Ovary (tissue), 10 donors: ENCODE measurements at places on chromosomes 4 and X. TPM values are rescaled to one million over a fixed set of nuclear protein-coding genes. Genes with fewer than 3 reads are reported as not detected.

DNA sequence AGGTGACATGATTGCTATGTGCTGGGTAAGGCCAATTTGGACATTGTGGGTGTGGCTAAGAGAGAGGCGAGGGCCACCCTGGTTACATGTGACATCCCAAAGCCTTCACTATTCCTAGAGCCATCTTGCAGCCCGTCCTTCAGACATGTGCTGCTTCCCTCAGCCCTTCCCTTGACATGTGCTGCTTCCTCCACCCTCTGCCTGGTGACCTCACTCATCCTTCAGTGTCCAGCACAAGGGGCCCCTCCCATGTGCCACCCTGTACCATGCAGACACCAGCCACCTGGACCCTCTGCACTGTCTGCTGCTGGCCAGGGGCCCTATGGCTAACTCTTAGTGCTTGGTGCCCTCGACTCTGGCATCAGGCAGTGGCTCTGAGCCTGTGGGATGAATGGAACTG is 27.4 kb downstream of the ADRA2C start:
- no peaks in the 10 kb centered on the region for H3K36me3 ChIP-seq
- H3K4me3 ChIP-seq, result no peak overlapping the region
- H3K27me3 ChIP-seq, result no peaks in the 10 kb centered on the region
- no peak for DNase-seq
- no peaks in the 10 kb centered on the region for H3K4me1 ChIP-seq
- no peak overlapping the region for H3K27ac ChIP-seq

PRSS12 gene
- total RNA-seq, result 0.35 TPM

DNA sequence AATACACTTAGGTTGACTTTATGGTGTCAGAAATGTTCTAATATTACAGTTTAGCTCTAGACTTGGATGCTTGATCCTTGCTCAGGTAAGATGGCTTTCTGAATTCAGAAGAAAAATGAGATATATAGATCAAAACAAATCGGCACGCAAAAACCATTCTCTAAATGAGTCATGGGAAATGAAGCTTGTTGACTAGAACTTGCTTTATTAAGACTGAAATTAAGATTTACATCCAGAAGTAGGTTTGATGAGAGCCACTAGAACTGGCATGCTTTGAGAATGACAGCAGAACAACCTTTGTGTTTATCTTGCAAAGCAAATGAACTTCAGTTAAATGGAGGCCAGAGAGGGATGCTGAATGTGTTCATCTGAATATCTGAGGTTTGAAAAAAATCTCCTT is 304.9 kb upstream of the KLF3 start:
- H3K4me1 ChIP-seq, result no peaks in the 10 kb centered on the region
- H3K27ac ChIP-seq, result no peak overlapping the region
- no peaks in the 10 kb centered on the region for H3K36me3 ChIP-seq
- no peaks in the 10 kb centered on the region for H3K27me3 ChIP-seq
- H3K4me3 ChIP-seq, result no peak overlapping the region
- no peak for DNase-seq

F8A2 gene
- total RNA-seq, result not detected

DNA sequence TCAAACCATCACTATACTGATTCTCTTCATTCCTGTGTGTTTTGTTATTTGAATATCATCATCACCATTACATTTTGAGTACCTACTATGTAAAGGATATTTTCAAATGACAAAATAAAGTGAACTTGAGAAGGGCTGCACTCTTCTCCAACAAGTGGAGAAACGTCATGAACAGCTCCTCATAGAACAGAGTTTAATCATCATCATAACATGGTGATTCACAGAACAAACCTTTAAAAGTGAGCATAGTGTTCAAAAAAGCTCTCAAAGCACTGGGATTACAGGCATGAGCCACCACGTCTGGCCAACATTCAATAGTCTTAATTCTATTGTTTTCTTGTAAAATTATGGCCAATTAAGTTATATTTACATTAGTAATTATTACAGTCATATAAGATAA is 993.9 kb downstream of the PDHA2 start:
- H3K27ac ChIP-seq, result no peak overlapping the region
- no peaks in the 10 kb centered on the region for H3K4me1 ChIP-seq
- H3K36me3 ChIP-seq, result no peaks in the 10 kb centered on the region

PPEF2 gene
- not detected for total RNA-seq

DNA sequence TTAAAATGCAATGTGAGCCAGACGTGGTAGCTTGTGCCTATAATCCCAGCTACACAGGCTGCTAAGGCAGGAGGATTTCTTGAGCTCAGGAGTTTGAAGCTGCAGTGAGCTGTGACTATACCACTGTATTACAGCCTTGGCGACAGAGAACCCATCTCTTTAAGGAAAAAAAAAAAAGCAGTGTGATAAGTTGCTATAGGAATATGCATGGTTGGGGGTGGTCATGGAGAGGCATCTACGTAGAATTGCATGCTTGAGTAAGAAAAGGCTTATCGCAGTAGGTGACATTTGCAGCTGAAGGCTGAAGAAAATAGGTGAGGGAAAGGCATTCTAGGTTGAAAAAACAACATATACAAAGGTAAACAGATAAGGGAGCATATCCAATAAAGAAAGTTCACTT is 4.1 kb downstream of the DIAPH2 start:
- DNase-seq, result no peak
- H3K27ac ChIP-seq, result no peak overlapping the region
- H3K4me1 ChIP-seq, result no peaks in the 10 kb centered on the region
- no peak overlapping the region for H3K4me3 ChIP-seq

DNA sequence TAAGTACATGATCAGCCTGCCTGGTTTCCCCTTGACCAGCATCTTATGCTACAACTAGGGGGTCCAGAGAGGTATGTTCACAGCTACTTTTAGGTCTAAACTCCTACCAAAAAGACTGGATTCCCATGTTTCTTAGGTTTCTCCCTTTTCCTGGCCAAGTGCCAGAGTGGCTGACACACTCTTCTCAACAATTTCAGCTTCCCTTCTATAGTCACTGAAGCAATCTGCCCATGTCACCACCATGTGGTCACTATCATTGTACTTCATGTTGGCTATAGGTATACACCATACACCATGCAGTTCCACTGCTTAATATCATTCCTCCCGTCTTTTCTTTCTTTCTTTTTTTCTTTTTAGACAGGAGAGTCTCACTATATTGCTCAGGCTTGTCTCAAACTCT is 66.9 kb downstream of the KLHL13 start:
- no peaks in the 10 kb centered on the region for H3K27me3 ChIP-seq
- H3K27ac ChIP-seq, result no peak overlapping the region
- H3K4me3 ChIP-seq, result no peak overlapping the region
- H3K36me3 ChIP-seq, result no peaks in the 10 kb centered on the region
- H3K4me1 ChIP-seq, result no peaks in the 10 kb centered on the region

DNA sequence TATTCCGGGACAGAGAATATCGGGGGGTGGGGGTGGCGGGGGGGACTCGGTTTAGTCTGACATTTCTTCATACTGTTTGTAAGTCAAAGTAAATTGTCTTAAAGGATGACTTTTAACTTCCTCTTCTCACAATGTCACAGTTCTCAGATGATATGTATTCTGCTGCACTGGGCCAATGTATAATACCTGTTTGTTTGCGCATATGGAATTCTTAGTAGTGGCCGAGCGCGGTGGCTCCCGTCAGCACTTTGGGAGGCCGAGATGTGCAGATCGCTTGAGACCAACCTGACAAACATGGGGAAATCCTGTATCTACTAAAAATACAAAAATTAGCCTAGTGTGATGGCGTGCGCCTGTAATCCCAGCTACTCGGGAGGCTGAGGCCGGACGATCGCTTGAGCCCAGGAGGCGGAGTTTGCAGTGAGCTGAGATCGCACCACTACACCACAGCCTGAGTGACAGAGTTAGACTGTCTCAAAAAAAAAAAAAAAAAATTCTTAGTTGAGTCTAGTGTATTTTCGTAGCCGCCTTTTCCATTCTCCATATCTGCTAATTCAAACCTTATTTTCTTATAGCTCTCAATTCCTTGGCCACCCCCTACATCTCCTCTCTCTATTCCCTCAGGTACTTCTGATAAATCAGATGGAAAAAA is 851 bp downstream of the POLR2B start:
- no peak overlapping the region for H3K27ac ChIP-seq
- H3K27me3 ChIP-seq, result no peaks in the 10 kb centered on the region
- no peaks in the 10 kb centered on the region for H3K36me3 ChIP-seq
- peaks cover 20% of the 10 kb centered on the region for H3K4me1 ChIP-seq
- DNase-seq, result no peak
- peak overlapping the region; percentile 90 for H3K4me3 ChIP-seq

FRMD7 gene
- total RNA-seq, result not detected

GRCh38 chrX:139905743-139906142 is 27.1 kb downstream of the ATP11C start:
- no peaks in the 10 kb centered on the region for H3K36me3 ChIP-seq
- no peaks in the 10 kb centered on the region for H3K27me3 ChIP-seq
- no peak overlapping the region for H3K4me3 ChIP-seq
- no peaks in the 10 kb centered on the region for H3K4me1 ChIP-seq
- no peak for DNase-seq

GRCh38 chr4:48033825-48034413 is 17.3 kb downstream of the NIPAL1 start:
- no peaks in the 10 kb centered on the region for H3K36me3 ChIP-seq
- no peaks in the 10 kb centered on the region for H3K4me1 ChIP-seq
- no peaks in the 10 kb centered on the region for H3K27me3 ChIP-seq
- no peak overlapping the region for H3K27ac ChIP-seq
- DNase-seq, result no peak

DNA sequence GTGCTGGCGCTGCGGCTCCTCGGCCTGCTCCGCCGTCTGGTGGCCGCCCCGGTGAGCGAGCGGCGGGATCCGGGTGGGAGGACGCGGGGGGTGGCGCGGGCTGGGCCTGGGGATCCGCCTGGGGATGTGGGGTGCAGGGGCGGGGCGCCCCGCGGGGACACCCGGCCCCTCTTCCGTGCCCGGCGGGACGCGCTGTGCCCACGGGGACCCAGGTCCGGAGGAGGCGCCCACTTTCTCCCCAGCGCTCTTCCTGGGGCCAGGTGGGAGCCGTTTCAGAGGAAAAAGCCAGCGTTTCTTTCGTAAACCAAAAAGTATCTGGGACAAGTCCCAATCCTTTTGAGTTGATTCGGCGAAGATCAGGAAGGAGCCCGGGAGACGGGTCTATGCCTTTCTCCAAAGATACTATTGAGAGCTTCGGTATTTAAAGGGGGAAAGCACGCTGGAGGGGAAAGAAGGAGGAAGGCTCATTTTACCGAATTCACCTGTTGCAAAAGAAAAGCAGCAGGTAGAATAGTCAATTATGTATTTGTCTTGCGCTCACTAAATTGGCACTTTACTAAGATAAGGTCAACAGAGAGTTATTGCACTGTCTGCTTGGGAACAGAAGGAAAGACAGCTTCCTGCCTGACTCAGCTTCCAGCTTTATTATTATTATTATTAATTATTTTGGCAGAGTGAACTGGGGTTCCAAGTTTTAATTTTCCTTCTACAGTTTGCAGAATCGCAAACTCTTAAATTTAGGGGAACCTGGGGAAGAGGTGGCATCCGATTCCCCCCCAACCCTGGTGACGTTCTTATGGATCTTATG is 81.5 kb upstream of the CD99 start:
- no peak for DNase-seq
- H3K36me3 ChIP-seq, result no peaks in the 10 kb centered on the region
- peak overlapping the region; percentile 60 for H3K4me3 ChIP-seq
- H3K27ac ChIP-seq, result peak overlapping the region; percentile 20
